ENCODE measurements at places on chromosomes 11 and 22. TPM values are rescaled to one million over a fixed set of nuclear protein-coding genes. Genes with fewer than 3 reads are reported as not detected.

The BID gene
- 17.8 TPM for total RNA-seq

The MRPL40 gene
- 11.5 TPM for total RNA-seq

The SLC22A6 gene
- total RNA-seq: not detected

The OR4C11 gene
- total RNA-seq: not detected

DNA sequence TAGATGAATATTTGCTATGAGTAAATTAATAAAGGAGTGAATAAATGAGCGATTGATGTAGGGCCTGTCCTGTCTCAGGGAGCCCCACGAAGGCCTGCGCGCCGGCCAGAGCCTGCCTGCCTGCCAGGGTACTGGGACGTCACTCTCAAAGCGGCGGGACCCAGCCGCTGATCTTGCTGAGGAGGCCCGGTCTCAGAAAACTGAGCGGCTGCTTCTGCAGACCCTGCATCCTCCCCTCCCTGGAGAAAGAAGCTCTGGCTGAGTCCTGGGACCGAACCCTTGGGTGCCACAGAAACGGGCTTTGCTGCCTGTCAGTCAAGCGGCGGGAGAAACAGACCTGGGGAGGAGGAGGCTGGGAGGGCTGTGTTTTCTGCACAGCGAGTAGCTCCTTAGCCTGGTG, 91.6 kb upstream of the B3GAT1 start:
- no peak for DNase-seq
- H3K36me3 ChIP-seq: no peaks in the 10 kb centered on the region
- H3K27ac ChIP-seq: no peak overlapping the region

GRCh38 chr22:24550028-24550901, 4.7 kb downstream of the GUCD1 start:
- no peak overlapping the region for H3K27ac ChIP-seq
- H3K27me3 ChIP-seq: no peaks in the 10 kb centered on the region
- no peak for DNase-seq
- H3K4me1 ChIP-seq: peaks cover 9% of the 10 kb centered on the region
- H3K36me3 ChIP-seq: peaks cover 11% of the 10 kb centered on the region
- H3K4me3 ChIP-seq: no peak overlapping the region

GRCh38 chr22:45098056-45098455, 65.7 kb upstream of the NUP50 start:
- no peak overlapping the region for H3K27ac ChIP-seq
- no peaks in the 10 kb centered on the region for H3K27me3 ChIP-seq
- no peaks in the 10 kb centered on the region for H3K36me3 ChIP-seq
- H3K4me1 ChIP-seq: no peaks in the 10 kb centered on the region

DNA sequence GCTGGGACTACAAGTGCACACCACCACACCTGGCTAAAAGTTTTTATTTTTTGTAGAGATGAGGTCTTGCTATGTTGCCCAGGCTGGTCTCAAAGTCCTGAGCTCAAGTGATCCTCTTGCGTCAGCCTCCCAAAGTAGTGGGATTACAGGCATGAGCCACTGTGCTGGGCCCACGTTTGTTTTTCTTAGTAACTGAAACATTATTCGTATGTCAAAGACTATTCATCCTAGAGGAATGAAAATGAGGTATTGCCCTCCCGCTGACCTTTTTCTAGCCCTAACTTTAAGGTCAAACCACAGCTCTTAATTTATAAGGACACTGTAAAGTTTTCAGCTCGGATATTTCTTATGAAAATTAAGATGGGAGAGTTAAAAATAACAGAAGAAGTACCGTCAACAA, 33.2 kb upstream of the PAX6 start:
- no peaks in the 10 kb centered on the region for H3K4me1 ChIP-seq
- H3K4me3 ChIP-seq: no peak overlapping the region
- H3K36me3 ChIP-seq: no peaks in the 10 kb centered on the region
- H3K27me3 ChIP-seq: no peaks in the 10 kb centered on the region
- H3K27ac ChIP-seq: no peak overlapping the region
